ENCODE measurements at places on chromosomes 5 and 9.

DNA sequence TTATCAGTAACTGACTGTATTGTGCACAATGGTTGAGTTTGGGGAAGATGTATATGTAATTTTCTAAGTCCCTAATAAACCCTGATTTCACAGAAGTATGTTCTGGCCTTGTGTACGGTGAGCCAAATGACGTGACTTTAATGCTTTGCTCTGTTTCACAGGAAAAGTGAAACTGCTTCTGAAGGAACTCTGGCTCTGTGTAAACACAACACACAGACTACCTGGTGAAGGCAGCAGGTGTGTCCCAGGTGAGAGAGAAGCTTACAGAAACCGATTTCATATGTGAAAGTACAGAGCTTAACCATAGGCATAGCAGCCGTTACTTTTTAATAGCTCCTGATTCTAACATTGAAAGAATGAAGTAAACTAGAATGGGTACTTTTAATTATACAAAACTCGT is 31.9 kb downstream of the ICE1 start:
- no peak for DNase-seq

DNA sequence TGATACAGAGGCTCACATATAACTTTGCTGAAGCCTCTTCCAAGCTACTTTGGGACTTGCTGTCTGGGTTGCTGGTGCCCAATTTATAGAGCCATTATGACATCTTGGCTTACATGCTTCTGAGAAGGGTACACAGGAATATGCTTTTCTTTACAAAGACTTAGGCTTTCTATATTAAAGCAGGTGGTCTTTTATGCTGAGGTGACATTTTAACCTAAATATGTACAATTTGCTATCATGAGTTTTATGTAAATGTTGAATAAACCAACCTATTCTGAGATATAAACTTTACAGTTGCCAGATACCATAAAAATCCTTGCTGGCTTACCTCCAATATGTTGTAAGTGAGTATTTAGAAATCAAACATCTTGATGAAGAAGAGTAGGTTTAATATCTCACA is 509.2 kb upstream of the CHD1 start:
- DNase-seq = no peak

DNA sequence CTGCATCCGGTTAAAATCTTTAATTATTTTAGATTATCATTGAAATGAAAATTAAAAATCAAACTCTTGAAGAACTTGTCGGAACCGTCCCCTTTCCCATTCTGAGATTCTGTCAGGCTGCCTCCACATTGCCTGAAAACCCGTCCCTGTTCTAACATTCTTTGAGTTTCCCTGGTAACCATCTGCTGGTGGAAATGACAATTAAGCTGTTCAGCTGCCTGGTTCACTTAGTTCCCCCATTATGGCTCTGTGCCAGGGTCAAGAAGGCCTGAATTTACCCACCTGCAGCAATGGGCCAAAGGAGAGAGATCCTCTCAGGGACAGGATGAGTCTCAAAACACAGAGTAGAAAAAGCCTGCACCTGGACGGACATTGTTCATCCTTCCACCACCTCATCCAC is 11.8 kb upstream of the TCOF1 start:
- DNase-seq = no peak

- DNase-seq = no peak
Observed at GRCh38 chr5:41932770-41933169, 7.7 kb downstream of the FBXO4 start.

GRCh38 chr5:132416306-132417009 is 46.9 kb downstream of the SLC22A5 start:
- DNase-seq = no peak

GRCh38 chr5:143585970-143586369 is 182.5 kb upstream of the NR3C1 start:
- peak; percentile 46 for DNase-seq

DNA sequence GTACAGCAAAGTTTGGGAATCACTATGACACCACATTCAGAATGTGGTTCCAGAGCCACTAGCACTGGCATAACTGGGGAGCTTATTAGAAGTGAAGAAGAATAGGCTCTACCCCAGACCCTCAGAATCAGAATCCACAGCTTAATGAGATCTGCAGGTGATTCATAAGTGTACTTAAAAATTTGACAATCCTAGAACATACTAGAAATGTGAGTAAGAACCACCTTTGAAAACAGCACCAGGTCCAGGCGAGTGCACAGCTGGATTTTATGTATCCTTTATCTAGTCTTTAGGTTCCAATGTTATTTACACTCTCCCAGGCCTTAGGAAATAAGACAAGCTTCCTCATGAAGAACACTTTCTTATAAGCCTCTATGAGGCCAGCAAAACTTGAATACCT is 149.0 kb downstream of the NFIB start:
- DNase-seq = no peak

GRCh38 chr9:70935856-70936255 is 185.6 kb downstream of the TRPM3 start:
- peak; percentile 66 for DNase-seq
